Activated CD4-positive, alpha-beta T cell treated with anti-CD3 and anti-CD28 coated beads for 1 hour (primary cell): ENCODE measurements at places on chromosomes 12 and 14.

DNA sequence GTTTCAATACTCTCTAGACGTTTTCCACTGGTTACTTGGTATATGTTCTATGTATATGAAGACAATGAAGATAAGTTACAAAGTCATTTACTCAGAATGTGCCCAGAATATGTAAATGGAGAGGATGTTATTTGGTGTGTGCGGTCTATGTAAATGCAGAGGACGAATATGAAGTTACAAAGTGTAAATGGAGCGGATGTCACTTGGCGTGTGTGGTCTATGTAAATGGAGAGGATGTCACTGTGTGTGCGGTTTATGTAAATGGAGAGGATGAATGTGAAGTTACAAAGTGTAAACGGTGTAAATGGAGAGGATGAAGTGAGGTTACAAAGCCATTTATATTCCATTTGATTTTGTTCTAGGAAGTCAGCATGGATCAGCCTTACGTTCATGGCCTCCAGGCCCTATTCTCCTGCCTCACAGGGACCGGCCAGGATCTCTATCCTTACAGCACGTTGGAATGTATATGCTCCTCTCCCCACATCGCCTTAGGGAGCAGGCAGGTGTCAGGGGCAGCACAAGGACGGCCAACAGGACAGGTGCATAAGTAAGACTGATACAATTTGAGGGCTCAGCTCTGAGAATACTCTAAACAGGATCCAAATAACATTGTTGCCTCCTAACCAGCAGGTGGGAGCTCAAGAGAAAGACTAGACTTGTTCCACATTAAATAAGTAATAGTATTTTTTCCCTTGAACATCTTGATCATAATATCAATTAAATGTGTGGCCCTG, 42.4 kb downstream of the GLRX5 start:
- DNase-seq = no peak

- no peak for DNase-seq
These were observed 31.7 kb upstream of the TDRD9 start for GRCh38 chr14:103896578-103896977.

GRCh38 chr12:38154096-38155019, 162.2 kb upstream of the ALG10B start:
- DNase-seq = no peak

DNA sequence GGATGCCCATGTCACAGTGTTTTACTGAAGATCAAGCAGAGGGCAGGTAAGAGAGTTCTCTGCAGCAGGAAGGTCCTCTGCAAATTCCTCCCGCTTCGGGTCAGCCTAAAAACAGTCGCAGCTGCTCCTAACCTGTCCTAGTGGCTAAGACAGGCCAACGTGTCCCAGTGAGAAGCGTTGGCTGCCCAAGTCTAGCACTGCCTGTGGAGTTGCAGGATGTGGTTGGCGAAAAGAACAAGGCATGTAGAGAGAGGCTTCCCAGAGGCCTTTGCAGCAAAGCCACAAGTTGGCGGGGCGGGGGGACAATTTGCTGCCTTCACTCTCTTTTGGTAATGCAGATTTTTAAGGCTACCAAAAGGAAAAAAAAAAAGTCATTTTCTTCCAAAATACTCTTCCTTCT, 340.1 kb downstream of the BCL11B start:
- DNase-seq = peak; percentile 50

DNA sequence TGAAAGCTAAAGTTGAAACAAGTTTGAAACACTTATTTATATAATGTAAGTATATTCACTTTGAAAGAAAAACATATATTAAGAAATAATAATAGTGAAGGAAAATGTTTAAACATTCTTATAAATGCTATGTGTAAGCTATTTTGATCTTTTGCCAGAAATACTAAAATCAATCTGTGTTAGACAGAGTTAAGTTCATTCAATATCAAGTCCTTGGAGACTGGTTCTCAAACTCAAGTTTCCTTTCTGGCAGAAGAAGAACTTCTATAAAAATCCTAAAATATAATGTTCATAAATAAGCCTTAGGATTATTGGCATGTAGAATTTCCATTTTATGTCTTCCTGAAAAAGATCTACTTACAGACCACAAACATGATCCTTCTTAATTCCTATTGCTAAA, 45.3 kb downstream of the TAOK3 start:
- no peak for DNase-seq

DNA sequence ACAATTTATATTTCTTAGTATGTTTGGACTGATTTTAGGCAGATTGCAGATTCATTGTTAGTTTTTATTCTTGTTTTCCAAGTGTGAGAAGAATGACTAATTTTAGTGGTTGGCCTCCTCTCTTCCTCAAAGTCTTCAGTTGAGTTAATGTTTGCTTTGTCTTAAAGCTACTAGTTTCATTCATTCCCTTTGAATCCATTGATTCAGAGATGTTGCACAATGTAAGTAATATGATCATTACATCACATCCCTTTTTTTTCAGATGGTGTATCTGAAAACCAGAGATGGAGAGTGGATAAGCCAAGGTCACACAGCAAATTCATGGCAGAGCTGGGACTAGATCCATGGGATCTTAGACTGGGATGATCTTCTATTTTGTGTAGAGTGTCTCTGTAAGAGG, 577.5 kb downstream of the BCL11B start:
- no peak for DNase-seq

- no peak for DNase-seq
These were observed 79.6 kb upstream of the OTOGL start for GRCh38 chr12:80019691-80020090.

GRCh38 chr12:119308708-119309456, 25.6 kb upstream of the CCDC60 start:
- DNase-seq = no peak

DNA sequence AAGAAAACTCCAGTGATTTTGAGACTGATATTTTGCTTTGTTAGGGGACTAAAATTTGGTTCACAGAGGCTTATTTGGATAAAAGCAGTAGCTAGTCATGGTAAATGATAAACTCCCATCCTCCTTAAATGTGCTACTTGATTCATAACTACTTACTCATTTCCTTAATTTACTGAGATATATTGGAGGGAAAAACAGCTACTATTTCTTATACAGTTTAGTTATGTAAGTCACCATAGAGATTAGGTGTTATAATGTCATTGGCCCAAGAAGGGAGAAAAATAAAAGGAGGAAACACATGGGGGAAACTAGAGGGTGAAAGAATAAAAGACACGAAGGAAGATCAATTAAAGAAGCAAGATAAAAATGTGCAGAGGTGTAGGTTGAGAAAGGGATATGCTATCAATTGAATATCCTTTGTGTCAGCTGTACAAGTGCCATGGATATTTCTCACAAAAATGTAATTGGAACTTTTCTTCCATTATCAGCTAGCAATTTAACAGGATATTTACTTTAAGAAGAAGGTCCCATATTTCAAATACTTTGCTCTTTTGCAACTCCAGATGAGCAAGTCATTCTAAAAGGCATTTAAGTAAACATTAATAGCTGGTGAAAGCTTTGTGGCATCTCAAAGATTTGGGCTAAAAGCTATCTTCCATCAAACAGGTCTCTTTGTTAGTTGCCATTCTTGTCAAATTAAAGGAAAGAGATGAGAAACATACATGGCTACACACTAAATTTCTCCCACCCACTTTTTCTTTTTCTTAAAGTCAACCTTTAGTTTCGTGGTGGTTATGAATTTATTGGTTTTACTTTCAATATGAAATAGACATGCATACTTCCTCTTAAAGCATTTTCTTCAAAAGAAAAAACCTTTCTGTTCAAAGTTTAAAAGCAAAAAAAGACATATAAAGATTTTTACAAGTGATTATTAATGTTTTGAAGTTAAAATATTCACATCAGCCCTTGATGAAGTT, 439.5 kb downstream of the CCER1 start:
- no peak for DNase-seq

DNA sequence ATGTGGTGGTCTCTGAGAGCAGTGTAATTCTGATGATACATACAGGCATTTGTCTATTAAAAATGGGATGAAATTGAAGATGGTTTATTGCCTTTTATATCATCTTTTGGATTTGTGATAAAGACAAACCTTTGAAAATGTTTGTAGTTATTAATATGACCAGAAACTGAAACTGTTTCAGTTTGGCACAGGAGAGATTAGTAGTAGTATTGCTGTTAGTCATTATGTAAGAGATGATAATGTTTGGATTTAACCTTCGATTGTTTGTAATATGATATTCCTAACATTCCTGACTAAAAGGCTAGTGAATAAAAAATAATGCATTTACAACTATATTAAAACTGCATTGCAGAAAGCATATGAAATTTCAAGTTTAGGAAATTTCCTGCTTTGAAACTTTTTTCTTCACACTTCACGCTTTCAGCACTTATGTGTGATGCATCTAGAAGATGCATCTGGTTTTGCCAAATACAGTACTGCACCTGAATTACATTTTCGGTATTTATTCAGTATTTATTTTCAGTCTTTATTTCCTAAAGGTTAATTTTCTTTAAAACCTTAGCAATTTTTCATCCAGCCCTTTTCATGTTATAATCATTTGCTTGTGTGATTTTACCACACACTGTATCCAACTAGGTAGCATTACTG, 25.5 kb downstream of the ADIPOR2 start:
- DNase-seq = no peak

DNA sequence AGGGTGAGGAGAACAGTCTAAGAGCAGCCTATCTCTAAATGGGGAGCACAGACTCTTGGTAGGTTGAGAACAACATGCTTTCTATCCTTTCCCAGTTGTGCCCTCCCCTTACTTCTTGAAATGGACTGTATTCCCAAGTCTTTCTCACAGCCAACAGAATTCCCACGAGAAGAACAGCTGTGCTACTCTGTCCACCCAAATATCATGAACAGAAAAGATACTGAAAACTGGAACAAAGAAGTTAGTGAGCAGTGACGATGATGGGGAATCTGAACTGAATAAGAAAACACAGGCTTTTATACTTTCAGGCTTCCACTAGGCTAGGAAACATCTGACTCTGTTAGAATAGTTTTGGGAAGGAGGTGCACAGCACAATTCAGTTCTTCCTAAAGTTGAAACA, 3.4 kb downstream of the NACA start:
- no peak for DNase-seq

DNA sequence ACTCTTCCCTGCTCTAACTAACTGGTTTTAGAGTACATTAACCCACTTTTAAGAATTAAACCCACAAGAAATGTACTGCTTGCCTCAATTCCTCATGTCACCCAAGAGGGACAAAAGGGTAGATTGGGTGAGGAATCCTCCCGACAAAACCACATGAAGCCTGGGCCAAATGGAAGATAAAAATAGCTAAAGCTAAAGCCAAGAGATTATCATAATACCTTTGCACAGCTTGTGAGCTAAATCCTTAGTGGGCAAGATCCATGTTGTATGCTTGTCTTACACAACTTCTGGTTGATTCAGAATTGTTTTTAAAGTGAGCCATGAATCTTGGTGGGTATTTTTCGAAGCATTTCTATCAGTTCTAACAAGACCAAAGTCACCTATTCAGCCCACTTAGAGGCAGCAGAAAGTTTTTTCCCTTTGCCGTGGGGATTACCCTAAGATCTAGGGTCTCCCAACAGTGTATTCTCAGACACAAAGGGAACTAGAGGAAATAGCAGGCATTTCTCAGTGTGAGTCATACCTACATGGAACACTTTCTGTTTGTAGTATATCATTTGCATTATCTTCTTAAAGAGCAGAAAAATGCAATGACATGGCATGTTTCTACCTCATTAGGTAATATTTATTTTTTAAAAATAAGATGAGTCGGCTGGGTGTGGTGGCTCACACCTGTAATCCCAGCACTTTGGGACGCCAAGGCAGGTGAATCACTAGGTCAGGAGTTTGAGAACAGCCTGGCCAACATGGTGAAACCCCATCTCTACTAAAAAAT, 616.6 kb downstream of the KCNH5 start:
- no peak for DNase-seq

GRCh38 chr14:23148591-23149249, 29.7 kb upstream of the CEBPE start:
- DNase-seq = no peak

DNA sequence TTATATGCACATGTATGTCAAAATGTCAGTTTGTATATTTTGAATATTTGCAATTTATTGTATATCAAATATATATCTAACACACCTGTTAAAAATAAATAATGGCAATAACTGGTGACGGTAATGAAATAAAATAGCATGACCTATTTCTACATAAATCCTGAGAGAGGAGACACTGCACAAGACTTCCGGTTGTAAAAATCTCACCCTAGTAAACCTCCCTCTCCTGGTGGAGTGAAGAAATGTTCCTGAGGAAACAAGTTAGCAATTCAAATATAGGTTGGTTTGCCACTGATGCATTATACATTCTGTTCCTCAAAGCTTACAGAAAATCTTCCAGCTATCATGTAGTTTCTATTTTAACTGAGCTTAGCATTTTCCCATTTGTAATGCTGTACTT, 166.1 kb upstream of the SYT10 start:
- no peak for DNase-seq

GRCh38 chr14:100525615-100526014, 61.6 kb downstream of the BEGAIN start:
- no peak for DNase-seq

GRCh38 chr14:73825551-73826188, 26.0 kb upstream of the PTGR2 start:
- peak; percentile 76 for DNase-seq

DNA sequence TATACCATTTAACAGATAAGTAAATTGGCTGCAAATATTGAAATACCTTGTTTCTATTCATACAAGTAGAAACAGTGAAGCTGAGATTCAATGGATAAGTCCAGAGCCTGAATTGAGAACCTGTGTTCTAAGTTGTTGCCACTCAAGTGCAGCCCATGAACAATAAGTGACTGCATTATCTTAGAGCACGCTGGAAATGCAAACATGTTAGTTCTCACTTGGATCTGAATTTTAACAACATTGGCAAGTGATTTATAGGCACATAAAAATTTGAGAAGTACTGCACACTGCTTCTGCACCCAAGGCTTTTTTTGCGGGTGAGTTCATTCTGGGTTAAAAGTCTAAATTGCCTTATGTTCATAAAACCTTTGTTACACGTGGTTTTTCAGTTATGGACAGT, 484.3 kb downstream of the NAV3 start:
- no peak for DNase-seq

DNA sequence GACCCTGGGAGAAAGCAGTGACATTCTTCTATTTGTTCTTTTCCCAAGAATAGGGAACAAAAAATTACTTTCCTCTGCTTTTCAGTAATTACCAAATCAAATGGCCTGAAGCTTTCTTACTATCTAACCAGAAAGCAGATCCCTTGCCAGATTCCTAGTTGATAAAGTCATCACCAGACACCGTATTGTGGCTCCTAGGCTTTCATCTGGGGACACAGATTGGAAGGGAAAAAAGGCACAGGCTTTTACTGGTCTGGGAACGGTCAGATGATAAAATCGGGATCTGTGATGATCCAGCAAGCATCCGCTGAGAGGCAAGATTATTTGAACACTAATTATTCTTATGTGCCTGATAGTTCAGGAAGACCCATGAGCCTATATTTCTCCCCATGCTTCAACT, 79.1 kb upstream of the BCL2L14 start:
- no peak for DNase-seq

DNA sequence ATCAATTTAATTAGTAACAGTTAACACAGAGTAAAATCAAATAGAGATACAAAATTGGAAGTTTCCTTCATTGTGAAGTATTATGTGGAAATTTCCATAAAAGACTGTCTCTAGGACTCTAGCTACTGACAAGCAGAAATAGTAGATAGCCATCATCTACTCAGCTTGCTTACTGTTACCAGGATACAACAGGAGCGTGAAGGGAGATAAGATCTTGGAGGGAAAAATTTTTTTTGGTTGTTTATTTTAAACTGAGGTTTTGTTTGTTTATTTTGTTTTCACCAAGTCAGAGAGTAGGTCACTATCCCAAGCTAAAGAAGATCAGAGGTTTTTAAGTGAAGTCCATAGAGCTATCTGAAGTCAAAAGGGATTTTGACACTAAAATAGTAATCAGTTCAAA, 861.3 kb upstream of the MGAT4C start:
- no peak for DNase-seq

GRCh38 chr14:64645220-64645892, 58.9 kb upstream of the PLEKHG3 start:
- no peak for DNase-seq
